AG20443 (cell line): ENCODE measurements at places on chromosomes 2 and 18.

DNA sequence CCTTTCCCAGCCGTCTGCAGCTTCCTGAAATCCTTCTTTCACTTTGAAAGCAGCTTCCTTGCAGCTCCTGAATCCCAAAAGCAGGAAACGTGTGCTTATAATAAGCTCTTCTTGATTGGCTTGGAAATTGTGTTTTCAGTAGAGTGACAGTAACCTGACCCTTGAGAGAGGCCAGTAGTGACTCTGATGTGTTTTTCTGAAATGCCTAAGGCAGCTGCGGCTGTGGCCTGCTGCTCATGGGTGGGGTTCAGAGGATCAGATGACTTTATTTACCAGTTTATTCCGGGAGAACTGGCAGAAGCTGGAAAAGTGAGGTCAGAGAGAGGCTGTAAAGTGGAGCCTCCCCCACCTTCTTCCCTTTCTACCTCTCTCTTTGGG lies 31.9 kb upstream of the RPIA start:
- DNase-seq: peak; percentile 80

GRCh38 chr2:240620859-240621258 lies 4.4 kb upstream of the GPR35 start:
- no peak for DNase-seq

- no peak for DNase-seq
These were observed 130.2 kb downstream of the DTNA start for GRCh38 chr18:34840256-34840826.

DNA sequence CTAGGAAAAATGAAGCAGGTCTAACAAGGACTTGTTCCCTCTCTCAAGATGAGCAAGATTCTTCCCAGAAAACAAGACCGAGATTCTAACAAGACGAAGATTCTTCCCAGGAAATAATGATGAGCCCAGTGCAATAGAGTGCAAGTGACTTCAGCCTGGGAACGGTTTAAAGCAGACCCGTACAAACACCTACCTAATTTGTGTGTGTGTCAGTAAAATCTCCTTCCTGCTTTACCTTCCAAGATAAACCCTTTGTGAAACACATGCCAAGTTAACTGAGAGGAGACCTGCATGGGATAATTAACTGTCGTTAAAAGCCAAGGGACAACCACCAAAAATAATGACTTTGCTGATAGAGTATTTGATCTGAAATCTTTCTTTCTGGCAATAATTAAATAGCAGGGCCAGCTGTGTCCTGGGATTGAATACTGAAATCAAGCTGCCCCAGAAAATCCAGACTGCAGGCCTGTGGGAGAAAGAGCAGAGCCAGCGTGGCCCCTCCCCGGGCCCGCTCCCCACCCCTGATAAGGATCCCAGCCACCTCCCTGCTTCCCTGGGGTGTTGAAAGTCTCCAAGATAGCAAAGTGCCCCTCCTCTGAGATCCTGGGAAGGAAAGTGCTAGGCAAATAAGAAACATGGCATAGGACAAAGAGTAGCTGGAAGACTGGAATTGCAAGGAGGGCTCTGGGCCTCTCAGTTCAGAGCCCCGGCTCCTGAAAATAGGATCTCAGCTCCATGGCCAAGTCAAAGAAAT lies 145.5 kb downstream of the CYP26B1 start:
- DNase-seq: no peak

- peak; percentile 5 for DNase-seq
These were observed 218.8 kb downstream of the CYP26B1 start for GRCh38 chr2:71928734-71929481.

DNA sequence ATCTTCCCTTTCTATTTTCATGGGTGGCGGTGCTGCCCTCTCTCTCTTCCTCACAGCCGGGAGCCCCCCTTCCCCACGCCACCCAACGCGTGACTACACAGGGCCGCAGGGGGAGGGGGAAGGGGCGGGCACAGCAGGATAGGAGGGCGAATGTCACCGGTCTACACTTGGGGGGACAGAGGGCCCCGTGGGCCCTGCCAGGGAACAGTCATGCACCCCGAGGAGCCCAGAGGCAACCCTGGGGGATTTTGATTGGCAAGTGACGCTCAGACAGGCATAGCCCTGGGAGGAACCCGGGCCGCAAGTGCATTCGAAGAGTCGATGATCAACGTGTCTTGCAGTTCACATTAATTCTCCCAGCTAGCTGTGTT lies 91.1 kb upstream of the ANKRD30BL start:
- peak; percentile 1 for DNase-seq

- no peak for DNase-seq
These were observed 470.8 kb downstream of the DLGAP1 start for GRCh38 chr18:3984163-3984757.

DNA sequence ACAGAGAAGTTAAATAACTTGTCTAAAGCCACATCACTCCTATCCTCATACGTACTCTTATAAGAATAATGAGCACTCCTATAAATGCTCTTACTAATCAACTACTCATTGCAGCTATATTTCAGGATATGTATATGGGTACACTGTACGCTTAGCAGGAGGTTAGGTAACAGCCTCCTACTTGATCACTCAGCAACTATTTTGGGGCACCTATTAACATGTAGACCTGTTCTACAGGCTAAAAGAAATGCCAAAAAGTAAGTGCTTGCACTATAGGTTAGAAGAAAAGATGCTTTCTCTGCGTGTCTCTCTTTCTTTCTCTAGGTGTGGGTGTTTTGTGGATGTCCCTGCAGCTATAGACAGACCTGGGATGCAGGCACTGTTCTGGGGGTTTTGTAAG lies 83.1 kb downstream of the TMEM182 start:
- no peak for DNase-seq
